Stimulated activated CD8-positive, alpha-beta memory T cell treated with anti-CD3 and anti-CD28 coated beads, Interleukin-2, amount 100 ng/mL, for 48 hours (primary cell): ENCODE measurements at places on chromosomes 3 and 15.
A peak's percentile ranks its signal among the peaks of the same experiment; 100 is the strongest.

GRCh38 chr3:112477891-112478290 lies 21.4 kb downstream of the BTLA start:
- no peak for DNase-seq

- DNase-seq = no peak
Measured at GRCh38 chr15:86608461-86609205, 529.0 kb downstream of the AGBL1 start.

GRCh38 chr3:179297971-179298725 lies 24.7 kb upstream of the ZNF639 start:
- no peak for DNase-seq

DNA sequence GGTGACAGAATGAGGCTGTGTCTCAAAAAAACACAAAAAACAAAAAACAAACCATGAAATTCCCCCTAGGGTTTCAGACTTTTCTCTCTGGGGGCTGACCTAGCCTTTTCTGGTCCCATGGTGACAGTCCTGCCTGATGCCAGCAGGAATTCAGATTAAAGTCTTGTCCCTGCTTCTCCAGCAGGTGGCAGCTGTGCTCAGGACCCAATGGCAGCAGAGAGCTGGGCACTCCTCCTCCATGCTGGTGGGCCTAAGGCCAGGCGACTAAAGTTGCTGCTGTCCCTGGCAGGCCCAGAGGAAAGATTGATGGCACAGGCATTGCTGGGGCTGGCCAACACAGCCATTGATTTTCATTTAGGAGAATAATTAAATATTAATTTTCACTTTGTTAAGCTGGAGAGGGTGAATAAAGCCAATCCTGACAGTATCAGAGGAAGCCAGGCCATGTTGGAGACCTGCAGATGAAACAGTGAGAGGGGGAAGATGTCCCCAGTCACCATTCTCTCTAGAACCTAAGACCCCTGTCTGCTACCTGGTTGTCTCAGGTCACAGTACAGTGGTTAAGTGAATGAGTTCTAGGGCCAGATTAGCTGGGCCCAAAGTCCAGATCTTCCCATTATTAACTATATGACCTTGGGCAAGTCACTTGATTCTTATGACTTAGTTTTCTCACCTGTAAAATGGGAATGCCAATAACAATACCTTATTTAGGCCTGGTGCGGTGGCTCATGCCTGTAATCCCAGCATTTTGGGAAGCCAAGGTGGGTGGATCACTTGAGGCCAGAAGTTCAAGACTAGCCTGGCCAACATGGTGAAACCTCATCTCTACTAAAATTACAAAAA lies 7.1 kb downstream of the CELF6 start:
- DNase-seq = peak; percentile 39

GRCh38 chr3:179098388-179099077 lies 26.9 kb upstream of the ZMAT3 start:
- no peak for DNase-seq

- no peak for DNase-seq
Measured at GRCh38 chr3:42591811-42592210, 1.2 kb downstream of the SS18L2 start.

DNA sequence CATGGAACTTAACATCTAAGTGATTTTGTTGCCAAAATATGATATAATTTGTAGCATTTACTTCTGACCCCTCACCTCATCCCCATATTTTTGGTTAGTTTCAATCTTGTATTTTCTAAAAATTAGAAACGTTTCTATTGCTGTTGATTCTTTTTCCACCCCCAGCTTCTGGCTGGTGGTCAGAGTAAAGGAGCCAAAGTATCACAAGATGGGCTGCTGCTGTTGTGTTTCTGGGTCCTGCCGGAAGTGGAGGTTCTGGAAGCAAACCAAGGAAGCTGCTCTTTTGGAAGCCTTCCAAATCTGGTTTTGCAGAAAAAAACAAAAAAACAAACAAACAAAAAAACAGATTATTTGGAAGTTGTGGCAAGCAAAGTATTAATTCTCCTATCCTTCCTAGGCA lies 221.1 kb upstream of the P2RY1 start:
- no peak for DNase-seq

DNA sequence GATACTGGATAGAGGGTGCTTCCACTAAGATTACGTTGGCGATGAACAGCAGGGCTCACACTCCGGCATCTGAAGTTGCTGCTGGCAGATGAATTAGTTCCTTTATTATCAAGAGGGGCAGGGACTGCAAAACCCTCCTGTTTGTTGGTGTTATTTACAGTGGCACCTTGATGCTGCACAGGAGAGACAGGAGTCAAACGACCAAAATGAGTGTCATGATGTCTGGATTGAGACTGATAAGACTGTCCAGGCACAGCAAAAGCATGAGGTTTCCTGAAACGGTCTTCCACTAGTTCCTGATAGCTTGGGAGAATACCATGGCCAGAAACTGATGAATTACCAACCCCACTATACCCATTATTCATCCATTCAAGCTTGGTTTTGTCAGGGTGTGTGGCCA lies 100.8 kb upstream of the NEDD4 start:
- no peak for DNase-seq

DNA sequence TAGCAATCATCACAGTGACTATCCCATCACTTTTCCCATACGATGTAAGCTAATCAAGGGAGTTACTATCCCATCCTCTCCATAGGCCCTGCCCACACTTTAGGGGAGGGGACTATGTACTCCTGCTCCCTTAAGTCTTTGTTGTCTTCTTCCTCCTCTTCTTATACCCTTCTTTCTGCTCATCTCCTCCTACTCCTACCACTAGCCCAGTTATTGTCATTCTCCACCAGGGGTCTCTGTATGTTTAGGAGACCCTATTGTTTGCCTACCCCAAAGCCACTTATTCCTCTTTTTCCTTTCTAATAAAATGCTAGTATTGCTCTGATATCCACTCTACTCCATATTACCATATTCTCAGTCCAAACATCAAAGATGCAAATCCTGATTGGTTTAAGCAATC lies 27.8 kb downstream of the STAC start:
- DNase-seq = no peak
